ENCODE measurements at places on chromosomes 11 and 22.

DNA sequence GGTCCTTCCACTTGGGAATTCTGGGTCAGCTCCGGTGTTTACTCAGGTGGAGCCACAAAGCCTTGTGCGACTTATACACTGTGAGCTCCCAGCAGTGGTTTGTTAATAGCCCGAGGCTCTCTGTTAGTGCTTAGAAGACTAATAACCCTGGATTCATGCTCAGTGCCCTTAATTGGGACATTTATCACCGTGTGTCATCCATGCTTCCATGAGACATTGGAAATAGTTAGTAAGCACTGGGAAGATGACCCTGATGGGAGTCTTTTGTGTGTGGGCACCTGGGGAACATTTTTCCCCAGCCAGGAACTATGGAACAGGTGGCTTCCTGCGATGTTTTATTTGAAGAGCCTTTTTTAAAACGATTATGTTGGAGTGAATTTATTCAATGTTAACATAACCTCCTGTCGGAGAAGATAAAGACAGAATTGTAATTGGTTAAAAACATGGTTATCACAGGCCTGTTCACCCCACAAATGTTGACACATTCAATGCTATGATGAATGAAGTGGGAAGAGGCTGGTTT is 188.9 kb downstream of the MYO18B start:
- DNase-seq: no peak

- no peak for DNase-seq
Observed at GRCh38 chr22:26748845-26749244, 91.5 kb downstream of the MIAT start.

GRCh38 chr22:50081426-50082196 is 3.6 kb downstream of the MLC1 start:
- DNase-seq: no peak

DNA sequence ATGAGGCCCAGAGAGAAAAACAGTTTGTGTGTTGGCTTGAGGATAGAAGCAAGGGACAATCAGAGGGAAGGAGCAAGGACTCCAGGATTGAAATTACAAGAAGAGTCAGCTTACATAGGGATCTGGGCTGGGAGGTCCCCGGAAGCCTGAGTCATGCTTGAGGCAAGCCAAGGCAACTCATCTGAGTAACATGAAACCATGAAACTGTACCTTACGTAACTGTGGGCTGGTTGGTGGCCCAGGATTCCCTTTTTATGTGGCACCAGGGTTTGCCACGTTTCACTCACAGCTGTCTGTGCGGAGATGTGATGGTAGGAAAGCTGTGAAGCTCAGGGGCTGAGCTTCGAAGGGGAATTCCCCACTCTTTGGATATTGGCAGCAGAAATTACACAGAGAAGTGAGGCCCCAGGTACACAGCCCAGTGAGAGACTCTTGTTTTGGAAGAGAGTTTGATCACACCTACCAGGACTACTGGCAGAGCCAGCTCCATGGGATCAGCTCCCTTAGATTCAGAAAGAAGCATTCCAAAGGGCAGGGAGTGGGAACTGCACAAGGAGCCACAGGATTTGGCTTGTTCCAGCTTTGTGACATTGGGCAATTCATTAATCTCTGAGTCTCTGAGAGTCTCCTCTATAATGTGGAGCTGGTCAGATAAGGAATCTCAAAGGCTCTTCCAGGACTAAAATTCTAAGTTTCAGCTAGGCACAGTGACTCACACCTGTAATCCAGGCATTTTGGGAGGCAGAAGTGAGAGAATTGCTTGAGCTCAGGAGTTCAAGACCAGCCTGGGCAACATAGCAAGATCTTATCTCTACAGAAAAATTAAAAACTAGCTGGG is 7.8 kb downstream of the SLC5A1 start:
- peak; percentile 85 for DNase-seq

- no peak for DNase-seq
Observed at GRCh38 chr22:30701872-30702271, 7.2 kb downstream of the OSBP2 start.

- DNase-seq: no peak
Observed at GRCh38 chr11:12280199-12280837, 97.1 kb upstream of the PARVA start.

DNA sequence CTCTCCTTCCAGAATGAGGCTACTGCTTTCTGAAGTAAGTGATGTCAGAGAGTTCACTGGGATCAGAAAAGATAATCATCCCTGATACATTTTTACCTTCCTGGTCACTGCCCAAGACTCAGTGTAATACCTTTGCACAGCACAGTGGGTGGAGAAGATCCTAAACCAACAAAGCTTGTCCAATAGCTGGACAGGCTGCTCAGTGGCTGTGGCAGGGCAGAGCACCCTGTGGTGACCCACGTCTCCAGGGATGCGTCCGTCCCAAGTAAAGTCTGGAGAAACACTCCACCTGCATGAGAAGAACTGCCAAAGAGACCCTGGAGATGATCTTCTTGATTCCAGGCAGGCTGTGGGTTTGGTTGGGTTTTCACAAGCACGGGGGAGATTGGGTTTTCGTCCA is 31.0 kb upstream of the TLCD5 start:
- no peak for DNase-seq

GRCh38 chr22:35634015-35634414 is 14.2 kb upstream of the APOL6 start:
- DNase-seq: no peak

- DNase-seq: no peak
Observed at GRCh38 chr22:19957445-19957844, 15.8 kb upstream of the TXNRD2 start.

GRCh38 chr11:18449251-18449650 is 6.4 kb upstream of the LDHAL6A start:
- DNase-seq: no peak

- DNase-seq: no peak
Observed at GRCh38 chr11:18455686-18456372, at the start of gene LDHAL6A. Gene LDHAL6A (plus strand): TSS chr11:18455856. CDS start chr11:18456681, 825 bp downstream.

DNA sequence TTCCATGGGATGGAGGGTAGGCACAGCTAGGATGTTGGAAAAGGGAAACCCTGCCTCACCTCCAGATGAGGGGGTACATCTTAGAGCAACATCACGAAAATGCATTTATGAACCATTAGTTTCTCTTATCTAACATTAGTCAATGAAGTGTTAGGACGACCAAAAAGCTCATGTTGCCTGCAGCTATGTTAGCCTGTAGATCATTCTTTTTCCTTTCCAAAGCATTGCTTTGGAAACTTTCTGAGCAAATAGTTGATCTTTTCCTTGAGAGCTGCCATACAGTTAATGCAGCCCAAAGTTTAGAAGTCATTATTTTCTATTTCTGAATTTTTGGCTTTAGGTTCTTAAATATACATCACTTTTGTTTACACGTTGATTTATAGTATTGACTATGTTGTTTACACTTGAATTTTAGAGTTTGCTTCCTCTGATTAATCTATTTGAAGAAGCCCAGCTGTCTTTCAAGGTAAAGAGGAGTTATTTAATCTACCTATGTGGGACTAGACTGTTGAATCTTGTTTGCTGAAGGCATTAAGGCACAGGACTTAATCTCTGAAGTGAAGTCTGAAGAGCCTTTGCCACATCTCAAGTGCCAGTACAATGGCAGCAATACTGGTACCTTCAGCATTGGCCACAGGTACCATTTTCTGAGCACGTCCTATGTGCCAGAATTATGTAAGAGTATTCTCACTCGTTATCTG is 11.0 kb downstream of the POU2AF3 start:
- no peak for DNase-seq

- no peak for DNase-seq
Observed at GRCh38 chr11:65026810-65027209, 429 bp upstream of the SNX15 start.

GRCh38 chr11:117572671-117573070 is 224.3 kb downstream of the DSCAML1 start:
- DNase-seq: no peak

DNA sequence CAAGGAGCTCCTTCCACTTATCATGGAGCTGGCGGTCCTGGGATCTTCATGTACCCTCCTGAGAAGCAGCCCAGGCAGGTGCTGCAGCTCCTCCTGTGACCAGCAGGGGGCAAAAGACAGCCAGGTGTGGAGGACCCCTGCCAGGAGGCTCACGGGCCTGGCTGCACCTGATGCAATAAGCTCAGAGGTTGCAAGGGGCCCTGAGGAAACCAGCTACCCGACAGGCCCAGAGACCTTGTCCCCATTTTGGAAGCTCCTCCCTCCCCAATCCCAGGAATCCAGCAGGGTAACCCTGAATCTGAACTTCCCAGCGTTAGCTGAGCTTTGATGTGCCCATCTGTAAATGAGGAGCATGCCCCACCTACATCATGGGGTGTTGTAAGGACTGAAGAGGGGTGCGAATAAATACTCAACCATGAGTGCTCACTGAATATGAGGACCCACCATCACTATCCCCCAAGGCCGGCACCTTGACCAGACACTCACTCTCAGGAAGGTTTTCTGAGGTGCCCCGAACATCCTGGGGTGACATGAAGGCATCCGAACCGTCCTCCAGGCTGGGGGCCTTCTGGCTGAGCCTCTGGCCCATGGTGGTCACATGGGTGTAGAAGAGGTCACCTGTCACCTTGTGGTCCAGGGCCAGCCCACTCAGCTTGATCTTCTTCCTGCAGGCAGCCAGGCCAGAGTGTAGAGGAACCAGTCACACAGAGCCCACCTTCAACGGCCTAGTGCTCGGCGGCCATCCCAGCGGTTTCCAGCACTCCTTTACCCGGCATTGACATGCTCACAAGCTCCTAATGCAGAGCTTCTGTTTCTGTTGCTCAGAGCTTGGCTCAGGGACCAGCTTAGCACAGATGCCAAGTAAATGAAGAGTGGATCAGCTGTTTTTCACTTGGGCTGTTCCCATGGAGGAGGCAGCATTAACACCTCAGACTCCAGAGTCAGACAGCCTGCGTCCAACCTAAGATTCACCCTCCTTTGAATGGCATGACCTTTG is 21.7 kb downstream of the SLC43A1 start:
- DNase-seq: no peak

DNA sequence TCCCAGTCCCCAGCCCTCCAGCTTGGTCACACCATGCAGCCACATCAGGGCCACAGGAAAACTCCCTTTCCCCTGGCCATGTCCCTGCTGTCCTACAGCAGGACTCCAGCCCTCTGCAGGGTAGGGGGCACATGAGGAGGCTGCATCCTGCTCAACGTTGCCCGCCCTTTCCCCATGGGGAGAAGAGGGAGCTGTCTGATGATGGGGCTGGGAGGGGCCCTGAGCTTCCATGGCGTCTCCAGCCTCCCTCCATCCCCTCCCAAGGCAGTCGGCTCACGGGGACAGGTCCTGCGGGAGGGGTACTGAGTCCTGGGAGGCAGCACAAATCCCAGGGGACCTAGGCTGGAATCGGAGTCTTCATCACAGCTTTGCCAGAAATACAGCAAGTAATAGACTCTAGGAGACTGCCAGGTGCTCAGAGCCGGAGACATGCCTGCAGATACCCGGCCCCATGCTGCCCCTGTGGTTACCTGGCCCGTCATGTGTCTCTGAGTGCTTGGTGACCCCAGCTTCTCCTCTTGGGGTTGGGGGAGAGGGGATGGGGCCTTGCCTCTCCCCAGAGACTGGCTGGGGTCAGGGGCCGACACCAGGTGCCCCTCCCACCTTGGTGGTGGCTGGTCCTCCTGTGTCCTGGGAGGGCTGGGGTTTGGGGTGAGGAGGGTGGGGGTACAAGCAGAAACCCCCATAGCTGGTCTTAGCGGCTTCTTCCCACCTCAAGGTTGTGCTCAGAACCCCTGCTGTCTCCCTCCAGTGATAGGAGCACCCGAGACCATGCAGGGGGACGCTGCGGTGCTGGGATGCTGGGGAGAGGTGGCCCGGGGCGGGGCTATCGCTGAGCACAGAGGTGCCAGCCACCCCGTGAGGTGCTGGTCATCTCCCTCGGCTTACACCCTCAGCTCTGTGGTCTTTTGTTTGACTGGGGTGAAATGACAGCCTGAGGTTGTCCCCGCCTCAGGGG is 2.3 kb downstream of the MRGPRE start:
- no peak for DNase-seq

DNA sequence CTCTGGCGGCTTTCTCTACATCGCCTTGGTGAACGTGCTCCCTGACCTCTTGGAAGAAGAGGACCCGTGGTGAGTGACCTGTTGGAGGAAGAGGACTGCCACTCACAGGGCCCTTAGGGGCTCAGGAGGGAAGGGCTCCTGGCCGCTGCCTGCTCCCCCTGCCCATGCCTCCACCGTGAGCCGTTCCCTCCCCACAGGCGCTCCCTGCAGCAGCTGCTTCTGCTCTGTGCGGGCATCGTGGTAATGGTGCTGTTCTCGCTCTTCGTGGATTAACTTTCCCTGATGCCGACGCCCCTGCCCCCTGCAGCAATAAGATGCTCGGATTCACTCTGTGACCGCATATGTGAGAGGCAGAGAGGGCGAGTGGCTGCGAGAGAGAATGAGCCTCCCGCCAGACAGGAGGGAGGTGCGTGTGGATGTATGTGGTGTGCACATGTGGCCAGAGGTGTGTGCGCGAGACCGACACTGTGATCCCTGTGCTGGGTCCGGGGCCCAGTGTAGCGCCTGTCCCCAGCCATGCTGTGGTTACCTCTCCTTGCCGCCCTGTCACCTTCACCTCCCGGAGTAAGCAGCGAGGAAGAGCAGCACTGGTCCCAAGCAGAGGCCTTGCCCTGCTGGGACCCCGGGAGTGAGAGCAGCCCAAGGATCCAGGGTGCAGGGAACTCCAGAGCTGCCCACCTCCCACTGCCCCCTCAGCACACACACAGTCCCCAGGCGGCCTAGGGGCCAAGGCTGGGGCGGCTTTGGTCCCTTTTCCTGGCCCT is 6.9 kb downstream of the SLC39A13 start:
- no peak for DNase-seq
